ENCODE measurements at places on chromosomes 2 and 18.

- no peak for DNase-seq
These were observed 3.6 kb upstream of the BOD1L2 start for GRCh38 chr18:57143265-57143664.

- DNase-seq = no peak
These were observed 144.2 kb downstream of the SETBP1 start for GRCh38 chr18:44824884-44825283.

- peak; percentile 62 for DNase-seq
These were observed 486 bp upstream of the GPR39 start for GRCh38 chr2:132415915-132416722.

DNA sequence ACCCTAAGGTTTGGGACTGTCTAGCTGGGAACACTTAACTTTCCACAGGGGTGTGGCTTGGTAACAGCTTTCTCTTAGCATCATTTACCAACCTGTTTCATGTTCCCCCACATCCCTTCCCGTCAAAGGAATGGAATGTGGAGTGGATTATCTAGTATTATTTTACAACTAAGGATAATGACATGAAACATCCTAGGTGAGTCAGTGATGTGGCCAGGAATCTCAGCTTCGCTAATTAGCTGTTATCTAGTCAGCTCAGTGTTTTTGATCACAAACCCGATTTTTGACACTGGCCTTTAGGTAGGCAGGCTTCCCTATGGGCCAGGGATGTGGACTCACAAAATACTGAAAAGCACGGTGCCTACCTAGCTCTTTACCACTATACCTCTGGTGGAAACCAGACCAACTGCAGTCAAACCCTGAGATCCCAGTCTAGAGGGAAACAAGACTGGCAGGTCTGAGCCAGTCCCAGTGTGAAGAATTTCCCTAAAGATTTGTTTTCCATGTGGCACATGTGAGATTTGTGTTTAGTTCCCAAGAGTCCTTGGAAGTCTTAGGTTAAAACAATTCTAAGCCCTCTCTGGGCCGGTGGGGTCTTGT lies 2.8 kb upstream of the NRP2 start:
- DNase-seq = no peak

DNA sequence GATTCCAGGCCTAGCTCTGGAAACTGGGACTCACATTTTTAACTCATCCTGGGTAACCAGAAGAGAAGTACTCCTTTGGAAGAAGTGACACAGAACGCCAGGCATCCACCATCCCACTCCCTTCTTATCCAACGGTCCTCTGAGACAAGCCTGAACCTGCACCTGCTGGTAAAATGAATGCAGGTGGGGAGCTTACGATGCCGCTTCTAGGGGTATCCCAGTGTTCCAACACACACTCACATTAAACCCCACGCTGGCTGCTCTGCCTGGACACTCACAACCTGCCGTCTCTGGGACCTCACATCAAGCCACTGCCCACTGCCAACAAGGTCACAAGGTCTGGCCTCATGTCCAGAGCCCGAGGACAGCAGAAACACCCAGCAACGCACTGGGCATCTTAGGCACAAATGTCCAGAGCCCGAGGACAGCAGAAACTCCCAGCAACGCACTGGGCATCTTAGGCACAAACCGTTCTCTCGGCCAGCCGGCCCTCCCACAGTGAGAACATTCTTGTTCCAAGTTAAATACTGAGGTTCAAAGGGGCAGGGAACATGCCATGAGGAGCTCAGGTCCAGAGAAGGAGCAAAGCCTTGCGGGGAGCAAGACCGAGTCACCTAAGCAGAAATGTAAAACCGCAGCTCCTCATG lies 9.9 kb downstream of the SLC66A2 start:
- no peak for DNase-seq

- DNase-seq = no peak
These were observed 355.1 kb upstream of the ZC3H15 start for GRCh38 chr2:186130748-186131641.

Measured in NT2/D1 (cell line).